ENCODE measurements at places on chromosomes 4 and X.

DNA sequence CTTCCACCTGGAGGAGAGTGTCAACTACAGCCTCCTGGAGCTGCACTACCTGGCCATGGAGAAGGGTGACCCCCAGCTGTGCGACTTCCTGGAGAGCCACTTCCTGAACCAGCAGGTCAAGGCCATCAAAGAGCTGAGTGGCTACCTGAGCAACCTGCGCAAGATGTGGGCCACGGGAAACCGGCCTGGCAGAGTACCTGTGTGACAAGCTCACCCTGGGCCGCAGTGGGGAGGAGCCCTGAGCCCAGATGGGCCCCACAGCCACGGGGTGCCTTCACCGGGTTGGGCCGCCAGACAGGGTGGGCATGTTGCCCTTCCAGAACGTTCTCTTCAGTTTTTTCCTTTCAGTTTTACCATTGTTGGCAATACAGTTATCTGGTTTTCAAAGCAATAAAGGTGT lies 15.2 kb upstream of the FAM47A start:
- DNase-seq, result no peak

DNA sequence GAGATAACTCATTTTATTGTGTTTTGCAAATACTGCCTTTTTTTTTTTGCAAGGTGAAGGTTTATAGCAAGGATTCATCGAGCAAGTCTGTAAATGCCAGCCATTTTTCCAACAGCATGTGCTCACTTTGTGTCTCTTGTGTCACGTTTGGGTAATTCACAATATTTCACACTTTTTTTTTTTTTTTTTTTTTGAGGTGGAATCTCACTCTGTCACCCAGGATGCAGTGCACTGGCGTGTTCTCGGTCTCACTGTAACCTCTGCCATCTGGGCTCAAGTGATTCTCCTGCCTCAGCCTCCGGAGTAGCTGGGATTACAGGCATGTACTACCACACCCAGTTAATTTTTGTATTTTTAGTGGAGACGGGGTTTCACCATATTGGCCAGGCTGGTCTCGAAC lies 1.9 kb downstream of the RNF4 start:
- DNase-seq, result no peak

DNA sequence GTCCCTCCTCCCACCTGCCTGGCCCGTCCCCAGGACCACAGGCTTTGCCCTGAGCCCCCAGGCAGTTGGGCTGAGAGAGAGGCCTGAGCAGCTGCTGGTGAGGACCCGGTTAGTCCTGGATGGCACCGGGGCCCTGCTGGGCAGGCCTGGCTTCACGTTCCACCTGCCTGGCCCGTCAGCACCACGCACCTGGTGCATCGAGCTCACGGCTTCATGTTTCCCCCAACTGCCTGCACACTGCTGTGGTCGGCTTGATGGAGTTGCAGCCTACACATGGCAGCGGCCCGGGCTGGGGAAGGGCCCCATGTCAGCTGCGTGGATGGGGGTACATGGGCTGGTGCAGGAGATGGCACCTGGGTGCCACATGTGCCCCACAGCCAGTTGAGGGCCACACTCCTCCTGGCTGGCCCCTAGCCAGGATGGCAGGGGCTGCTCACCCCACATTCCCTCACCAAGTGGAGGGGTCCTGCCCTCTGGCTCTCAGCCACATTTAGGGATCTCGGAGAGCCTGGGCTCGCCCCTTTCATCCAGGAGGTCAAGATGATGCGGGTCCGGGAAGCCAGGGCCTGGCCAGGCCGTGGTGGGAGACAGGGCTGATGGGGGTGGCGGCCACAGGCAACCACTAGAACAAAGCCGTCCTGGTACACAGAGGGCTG lies 28.5 kb downstream of the NKX1-1 start:
- DNase-seq, result no peak

DNA sequence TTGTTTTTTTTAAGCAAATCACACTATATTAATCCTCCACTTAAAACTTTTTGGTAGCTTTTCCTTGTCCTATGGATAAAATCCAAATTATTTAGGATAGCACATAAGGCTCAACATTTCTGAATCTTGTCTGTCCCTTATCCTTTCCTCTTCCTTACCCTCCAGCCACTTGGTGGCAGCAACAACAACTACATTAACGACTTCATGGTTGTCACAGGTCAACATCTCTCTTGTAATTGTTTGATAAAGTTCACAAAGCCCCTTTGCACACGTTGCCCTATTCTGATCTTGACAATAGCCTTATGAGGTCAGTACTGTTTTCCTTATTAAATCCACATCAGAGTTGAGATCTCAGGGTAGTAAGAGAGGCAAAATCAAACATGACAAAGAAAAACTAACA lies 269.0 kb upstream of the PABPC4L start:
- no peak for DNase-seq

GRCh38 chr4:159146488-159146887 lies 43.6 kb downstream of the RAPGEF2 start:
- DNase-seq, result no peak

DNA sequence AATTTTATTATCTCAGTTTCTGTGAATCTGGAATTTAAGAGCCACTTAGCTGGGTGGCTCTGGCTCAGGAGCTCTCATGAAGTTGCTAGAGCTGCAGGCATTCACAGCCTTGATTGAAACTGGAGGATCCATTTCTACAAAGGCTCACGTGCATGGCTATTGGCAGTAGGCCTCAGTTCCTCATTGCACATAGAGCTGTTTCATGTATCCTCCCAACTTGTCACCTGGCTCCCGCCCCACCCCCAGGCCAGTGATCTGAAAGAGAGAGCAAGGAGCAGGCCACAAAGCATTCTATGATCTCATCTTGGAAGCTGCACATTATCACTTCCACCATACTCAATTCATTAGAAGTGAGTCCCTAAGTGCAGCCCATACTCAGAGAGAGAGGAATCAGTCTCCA lies 18.5 kb upstream of the AP1AR start:
- no peak for DNase-seq

- no peak for DNase-seq
Measured at GRCh38 chr4:513327-513726, 14.3 kb downstream of the PIGG start.

DNA sequence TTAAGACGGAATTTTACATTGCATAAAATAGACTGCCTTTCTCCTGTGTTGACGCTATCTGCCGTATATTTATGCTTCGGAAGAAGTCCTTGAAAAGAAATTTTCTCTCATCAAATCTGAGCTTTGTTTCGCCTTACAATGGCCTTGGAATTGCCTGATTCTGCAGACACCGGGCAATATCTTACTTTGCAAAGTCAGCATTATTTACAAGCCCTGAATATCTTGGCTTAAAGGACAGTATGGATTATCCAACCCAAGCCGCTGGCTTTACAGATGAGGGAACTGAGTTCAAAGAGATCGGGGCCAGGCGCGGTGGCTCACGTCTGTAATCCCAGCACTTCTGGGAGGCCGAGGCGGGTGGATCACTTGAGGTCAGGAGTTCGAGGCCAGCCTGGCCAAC lies 1.1 kb upstream of the MANBA start:
- no peak for DNase-seq

- no peak for DNase-seq
Measured at GRCh38 chr4:99612281-99612680, 37.7 kb downstream of the MTTP start.

DNA sequence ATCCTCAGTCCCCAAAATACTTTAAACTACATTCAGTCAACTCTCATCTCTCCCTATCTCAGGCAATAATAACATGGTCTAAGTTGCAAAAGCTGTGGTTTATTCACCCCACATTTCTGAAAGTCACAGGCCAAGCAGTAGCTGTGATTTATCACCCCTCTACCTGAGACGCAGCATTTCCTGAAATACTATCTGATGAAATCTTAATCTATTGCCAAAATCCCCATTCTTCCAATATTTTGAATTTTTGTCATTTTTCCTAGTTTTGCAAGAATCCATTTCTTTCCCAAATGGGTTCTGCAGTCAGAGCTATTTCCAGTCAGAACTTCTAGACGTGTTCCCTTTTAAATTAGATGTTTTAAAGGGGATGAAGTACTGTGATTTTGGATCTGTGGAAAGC lies 148.3 kb downstream of the BANK1 start:
- no peak for DNase-seq

- DNase-seq, result no peak
Measured at GRCh38 chr4:176054942-176055341, 10.7 kb upstream of the WDR17 start.

GRCh38 chr4:78845472-78845871 lies 69.3 kb downstream of the BMP2K start:
- no peak for DNase-seq

- DNase-seq, result no peak
Measured at GRCh38 chr4:79852305-79852730, 220.7 kb downstream of the ANTXR2 start.

DNA sequence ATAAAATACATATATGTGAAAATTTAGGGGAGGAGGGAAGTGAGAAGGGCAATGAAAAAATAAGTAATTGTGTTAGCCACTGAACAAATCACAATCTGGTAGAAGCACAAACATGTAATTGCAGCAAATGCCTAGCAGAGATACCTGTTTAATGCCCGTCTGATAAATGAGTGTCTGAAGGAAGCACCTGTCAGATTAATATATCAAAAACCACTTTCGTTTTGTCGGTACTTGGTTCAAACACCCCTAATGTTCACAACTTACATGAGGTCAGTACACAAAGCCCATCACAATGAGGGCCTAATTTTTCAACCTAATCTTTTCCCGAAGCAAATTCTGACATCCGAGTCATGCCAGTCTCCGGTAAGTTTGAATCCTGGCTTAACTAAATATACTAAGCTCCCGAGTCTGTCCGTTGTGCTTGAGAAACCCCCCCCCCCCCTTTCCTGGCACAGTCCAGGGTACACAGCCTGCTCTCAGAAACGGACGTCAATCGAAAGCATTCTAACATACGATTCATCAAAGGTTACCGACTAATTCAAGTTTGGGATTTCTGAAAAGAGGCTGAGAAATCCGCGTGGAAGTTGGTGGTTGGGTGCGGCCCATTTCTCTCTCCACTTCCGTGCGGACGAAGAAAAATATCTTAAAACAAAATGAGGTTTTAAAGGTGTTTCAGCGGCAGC lies 758 bp downstream of the SDAD1 start:
- no peak for DNase-seq

- DNase-seq, result no peak
Measured at GRCh38 chr4:29636961-29637360, 1083.2 kb upstream of the PCDH7 start.

GRCh38 chr4:120071192-120071795 lies 4.6 kb upstream of the MAD2L1 start:
- DNase-seq, result no peak

Data from activated T-helper 1 cell treated with anti-CD3 and anti-CD28 coated beads, Interleukin-2, amount 50 U/mL, for 16 hours (primary cell).